ENCODE measurements at places on chromosomes 3 and 15. TPM values are rescaled to one million over a fixed set of nuclear protein-coding genes. Genes with fewer than 3 reads are reported as not detected.

DNA sequence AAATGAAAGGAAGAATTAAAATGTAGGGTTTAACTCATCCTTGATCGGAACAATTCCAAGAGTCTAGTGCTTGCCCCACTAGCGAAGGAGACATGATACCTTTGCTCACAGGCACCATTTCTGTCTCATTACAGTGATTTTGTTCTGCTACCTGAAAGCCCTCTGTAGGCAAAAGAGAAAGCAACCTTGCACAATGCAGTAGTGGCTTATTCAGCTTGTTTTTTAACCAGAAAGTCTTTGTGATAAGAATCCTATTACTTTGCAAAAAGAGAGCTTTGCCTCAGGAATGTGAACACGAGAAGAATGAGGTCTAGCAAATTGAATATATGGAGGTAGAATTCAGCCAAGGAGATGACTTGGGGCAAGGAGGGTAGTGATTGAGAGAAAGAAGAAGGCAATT, 684.4 kb downstream of the GRM7 start:
- no peak for DNase-seq

DNA sequence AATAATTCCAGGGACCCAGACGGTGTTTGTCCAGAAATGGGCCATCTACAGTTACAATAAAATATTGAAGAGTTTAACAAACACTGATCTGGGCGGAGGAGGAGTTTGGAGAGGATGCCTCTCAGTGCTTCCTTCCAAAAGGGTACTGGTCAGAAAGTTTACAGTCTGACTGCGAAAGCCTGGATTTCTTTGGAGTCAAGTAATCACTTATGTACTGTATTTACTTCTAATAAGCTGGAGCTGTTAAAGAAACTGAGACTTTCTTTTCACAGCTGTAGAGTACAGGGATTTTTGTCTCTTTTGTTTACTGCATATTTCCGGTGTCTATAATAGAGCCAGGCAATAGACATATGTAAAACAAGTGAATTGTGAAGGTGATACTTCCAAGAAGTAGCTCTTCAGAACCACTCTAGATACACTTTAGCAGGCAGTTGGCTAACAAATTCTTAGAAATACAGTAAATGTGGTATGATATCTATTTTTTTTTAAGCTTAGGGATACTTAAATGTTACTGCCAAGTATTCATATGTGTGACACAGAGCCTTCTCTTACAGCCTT, 22.1 kb upstream of the NEO1 start:
- DNase-seq, result no peak

DNA sequence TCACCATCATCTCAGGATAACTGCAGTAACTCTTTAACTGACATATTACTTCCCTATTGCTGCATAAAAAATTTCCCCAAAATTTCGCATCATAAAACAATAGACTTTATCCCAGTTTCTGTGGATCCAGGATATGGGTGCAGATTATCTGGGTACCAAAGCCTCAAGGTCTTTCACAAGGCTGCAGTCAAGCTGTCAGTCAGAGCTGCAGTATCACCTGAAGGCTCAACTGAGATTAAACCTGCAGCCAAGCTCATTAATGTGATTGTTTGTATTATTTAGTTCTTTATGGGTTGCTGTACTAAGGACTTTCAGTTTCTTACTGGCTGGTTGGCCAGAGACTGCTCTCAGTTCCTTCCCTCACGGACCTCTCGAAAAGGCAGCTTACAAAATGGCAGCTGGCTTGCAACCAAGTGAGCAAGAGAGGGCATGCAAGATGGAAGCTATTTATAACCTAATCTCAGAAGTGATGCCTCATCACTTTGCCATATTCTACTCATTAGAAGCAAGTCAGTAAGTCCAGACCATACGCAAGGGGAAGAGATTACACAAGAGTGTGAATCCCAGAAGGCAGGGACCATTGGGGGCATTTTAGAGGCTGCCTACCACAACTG, 54.9 kb downstream of the DCUN1D1 start:
- no peak for DNase-seq

- DNase-seq, result no peak
These were observed 50.9 kb downstream of the FEM1B start for GRCh38 chr15:68328443-68328842.

DNA sequence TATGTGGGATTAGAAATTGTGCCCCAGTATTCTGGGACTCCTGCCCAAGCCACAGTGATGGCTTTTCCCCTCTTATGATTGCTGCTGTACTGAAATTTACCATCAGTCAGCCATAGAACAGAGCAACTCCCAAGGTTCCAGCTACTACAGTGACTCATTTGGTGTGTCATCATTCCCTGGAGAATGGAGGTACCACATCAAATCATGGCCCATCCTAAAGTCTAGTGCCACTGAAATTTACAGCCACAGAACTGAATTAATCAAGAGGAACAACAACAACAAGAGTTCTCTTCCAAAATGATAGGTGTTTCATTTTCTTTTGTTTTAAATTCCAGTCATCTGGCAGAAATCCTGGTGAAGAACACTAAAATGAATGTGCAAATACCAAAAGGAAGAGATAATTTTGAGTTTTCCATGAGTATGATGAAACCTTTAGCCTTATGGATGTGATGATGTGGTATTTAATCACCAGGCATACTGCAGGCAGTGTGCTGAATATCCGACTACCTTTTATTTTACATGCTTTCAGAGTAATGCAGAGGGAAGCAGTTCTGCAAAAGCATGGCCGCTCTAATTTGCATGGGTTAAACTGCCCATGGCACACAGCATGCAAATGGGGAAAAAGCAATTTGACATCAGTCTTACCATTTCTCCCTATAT, 75.6 kb upstream of the SLC2A2 start:
- DNase-seq, result no peak

- no peak for DNase-seq
These were observed 6.3 kb downstream of the SCG3 start for GRCh38 chr15:51687565-51687964.

DNA sequence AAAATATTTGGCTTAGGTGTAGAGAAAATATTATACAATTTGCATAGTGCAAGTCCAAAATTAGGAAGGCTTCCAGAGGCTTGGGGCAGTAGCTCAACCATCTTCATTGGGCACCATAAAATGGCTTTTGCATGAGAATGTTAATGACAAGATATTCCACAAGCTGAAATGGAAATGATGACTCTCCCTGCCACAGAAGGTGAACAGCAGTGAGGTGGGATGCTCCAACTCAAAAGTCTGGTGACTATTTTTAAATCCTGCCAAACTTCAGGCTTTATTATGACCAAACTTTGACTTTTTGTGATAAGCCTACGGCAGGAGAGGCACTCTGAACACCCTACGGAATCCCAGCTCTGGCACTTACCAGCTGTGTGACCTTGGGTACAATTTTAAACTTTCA, 37.6 kb downstream of the ARHGEF3 start:
- no peak for DNase-seq

DNA sequence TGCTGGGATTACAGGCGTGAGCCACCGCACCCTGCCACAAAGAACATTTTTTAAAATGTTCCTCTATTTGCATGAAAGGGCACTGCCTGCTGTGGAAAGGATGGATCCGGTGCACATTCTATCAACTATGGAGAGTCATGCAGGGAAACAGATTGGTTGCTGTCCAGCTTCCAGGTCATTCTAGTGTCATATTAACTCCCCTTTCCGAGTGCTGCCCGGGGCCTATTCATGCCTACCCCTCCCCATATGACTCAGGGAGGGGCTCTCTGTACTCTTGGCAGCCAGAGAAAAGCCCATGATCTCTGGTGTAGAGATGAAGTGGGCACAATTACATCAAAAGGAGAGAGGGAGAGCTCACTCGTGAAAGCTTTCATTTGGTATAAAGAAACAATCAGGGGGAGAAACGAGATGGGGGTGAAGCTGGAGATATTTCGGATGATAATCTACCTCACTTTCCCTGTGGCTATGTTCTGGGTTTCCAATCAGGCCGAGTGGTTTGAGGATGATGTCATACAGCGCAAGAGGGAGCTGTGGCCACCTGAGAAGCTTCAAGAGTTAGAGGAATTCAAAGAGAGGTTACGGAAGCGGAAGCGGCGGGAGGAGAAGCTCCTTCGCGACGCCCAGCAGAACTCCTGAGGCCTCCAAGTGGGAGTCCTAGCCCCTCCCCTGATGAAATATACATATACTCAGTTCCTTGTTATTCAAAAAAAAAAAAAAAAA, 16.1 kb upstream of the AHSG start:
- DNase-seq, result no peak

GRCh38 chr3:153356908-153357307, 194.9 kb downstream of the RAP2B start:
- no peak for DNase-seq

DNA sequence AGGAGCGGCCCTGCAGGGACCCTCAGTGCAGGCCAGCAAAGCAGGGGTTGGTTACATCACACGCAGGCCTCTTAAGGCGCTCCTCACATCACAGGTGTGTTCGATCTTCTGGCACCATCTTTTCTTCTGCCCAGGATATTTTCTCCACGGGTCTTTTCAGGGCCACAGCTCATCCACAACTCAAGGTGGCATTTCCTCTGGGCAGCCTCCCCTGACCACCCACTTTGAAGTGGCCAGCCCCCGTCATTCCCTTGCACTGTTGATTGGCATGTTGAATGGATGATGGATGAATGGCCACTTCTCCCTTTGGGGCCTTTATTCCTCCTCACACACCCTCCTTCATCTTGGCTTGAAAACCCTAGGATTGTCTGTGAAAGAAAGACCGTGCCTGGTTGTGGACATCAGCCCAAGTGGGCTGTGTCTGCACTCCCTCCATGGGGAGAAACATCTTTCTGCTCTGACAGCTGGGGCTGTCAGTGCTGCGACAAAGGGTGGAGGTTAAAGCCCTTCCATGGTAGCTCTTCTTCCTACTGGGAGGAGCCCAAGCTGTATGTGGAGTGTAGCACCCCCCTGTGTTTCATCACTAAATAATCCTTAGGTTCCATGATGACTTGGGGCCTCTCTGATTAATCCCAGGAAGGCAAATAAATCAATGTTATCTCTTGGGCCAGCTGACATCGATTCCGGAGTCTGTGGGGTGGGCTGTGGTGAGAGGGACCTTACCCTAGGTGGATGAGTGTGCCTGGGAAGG, 102.5 kb downstream of the EPHB1 start:
- DNase-seq, result no peak

- DNase-seq, result no peak
These were observed 630 bp downstream of the LXN start for GRCh38 chr3:158671821-158672214.

DNA sequence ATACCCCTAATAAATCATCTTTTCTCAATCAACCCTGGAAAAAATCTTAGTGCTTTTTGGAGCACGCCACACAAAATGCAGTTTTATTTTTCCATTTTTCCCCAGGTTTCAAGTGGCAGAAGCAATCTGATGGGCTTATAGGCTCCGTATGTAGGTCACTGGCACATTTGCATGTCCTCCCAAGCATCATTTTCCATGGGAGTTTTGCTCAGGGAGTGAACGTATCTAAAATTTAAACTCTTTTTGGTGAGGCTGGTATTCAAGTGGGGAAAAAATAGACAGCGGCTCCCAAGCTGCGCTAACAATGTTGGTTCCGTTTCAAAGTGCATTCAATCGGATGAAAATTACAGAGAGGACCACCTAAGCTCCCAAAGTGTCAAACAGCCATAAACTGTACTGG, 233.4 kb downstream of the MEX3B start:
- DNase-seq, result no peak

- no peak for DNase-seq
These were observed 48.1 kb downstream of the PTPN9 start for GRCh38 chr15:75531041-75531450.

GRCh38 chr15:34722439-34722836, 32.4 kb downstream of the GJD2 start:
- no peak for DNase-seq

DNA sequence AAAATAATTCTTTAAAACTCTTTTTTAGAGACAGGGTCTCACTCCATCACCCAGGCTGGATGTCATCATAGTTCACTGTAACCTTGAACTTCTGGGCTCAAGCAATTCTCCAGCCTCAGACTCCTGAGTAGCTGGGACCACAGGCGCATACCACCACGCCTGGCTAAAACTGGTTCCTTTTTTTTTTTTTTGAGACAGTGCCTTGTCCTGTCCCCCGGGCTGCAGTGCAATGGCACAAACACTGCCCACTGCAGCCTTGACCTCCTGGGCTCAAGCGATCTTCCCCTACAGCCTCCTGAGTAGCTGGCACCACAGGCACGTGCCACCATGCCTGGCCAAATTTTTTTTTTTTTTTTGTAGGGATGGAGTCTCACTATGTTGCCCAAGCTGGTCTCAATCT, 23.7 kb upstream of the FURIN start:
- no peak for DNase-seq

DNA sequence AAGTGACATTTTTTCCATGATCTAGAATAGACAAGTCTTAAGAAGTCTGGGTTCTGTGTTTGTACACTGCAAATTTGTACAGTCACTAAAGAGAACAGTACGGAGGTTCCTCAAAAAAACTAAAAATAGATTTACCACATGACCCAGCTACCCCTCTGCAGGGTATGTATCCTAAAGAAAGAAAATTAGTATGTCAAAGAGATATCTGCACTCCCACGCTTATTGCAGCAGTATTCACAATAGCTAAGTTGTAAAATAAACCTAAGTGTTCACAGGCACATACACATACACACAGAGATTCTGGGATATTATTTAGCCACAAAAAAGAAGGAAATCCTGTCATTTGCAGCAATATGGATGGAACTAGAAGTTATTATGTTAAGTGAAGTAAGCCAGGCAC, 120.4 kb downstream of the ZIC1 start:
- no peak for DNase-seq

DNA sequence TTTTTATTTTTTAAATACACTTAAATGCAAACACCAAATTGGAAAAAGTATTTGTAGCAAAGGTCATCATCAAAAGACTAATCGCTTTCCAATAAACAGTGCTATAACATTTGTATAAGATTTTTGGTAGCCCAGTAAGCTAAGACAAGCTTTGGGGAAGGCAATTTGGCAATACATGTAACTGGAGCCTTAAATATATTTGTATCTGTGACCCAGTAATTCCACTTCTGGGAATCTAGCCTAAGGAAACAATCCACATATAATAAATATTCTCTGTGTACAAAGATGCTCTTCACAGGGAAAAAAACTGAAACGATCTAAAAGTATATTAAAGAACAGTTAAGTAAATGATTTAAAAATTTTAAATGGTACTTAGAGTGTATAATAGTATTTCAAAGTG, 65.5 kb upstream of the TJP1 start:
- no peak for DNase-seq

DNA sequence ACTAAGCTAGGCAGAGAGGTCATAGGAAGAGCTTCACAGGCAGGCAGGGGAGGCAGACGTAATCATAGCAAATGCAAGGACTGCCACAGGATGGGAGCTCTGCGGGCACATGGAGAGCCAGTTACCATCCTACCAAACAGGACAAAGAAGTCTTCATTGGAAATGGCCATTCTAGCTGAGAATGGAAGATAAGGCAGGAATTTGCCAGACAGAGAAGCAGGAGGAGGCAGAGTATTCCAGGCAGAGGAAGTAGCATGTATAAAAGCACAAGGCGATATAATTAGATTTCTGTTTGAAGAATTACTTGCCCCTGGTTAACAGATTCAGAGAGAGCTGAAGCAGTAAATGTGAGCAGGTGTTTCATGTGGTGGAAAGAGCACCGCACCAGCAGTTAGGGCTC, 3.5 kb upstream of the SEMA5B start:
- DNase-seq, result no peak

The CKMT1B gene
- total RNA-seq, result 7.6 TPM

The CHRFAM7A gene
- total RNA-seq, result not detected

The CDHR4 gene
- total RNA-seq, result 0.15 TPM

The C2CD4A gene
- 0.10 TPM for total RNA-seq

The PIERCE2 gene
- 0.86 TPM for total RNA-seq

The KBTBD13 gene
- not detected for total RNA-seq

The PXYLP1 gene
- 9.7 TPM for total RNA-seq

The SKIC8 gene
- total RNA-seq, result 64.0 TPM
